Transverse colon (tissue), 4 donors: ENCODE measurements at places on chromosomes 4 and X. TPM values are rescaled to one million over a fixed set of nuclear protein-coding genes. Genes with fewer than 3 reads are reported as not detected.
A peak's percentile ranks its signal among the peaks of the same experiment; 100 is the strongest.

Gene NXF3
- 2.0 TPM for total RNA-seq

GRCh38 chrX:108224218-108224617 is 132.6 kb downstream of the ATG4A start:
- no peaks in the 10 kb centered on the region for H3K27me3 ChIP-seq
- no peaks in the 10 kb centered on the region for H3K4me1 ChIP-seq
- no peak overlapping the region for H3K4me3 ChIP-seq
- H3K27ac ChIP-seq, result no peak overlapping the region
- H3K36me3 ChIP-seq, result no peaks in the 10 kb centered on the region

GRCh38 chrX:69551421-69552009 is 47.4 kb downstream of the NALF2 start:
- DNase-seq, result no peak
- H3K27ac ChIP-seq, result no peak overlapping the region
- H3K4me1 ChIP-seq, result no peaks in the 10 kb centered on the region
- no peaks in the 10 kb centered on the region for H3K36me3 ChIP-seq
- no peak overlapping the region for H3K4me3 ChIP-seq

DNA sequence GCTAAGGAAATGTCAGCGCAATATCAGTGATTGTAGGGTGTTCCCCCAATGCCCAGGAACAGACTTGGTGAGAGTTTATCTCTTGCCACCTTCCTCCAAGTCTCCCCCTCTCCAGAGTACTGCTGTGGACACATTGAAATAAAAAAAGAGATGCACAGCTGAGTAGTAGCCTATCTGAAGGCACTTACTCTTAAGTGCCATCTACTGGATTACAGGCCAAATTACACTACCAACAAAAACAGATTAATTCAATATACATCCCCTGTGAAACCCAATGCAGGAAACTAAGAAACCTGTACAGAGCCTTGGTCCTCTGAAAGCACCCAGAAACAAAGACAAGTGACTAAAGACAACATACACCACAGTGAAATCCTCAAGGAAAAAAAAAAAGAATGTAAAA is 460.3 kb downstream of the ZIC3 start:
- DNase-seq, result no peak
- no peaks in the 10 kb centered on the region for H3K36me3 ChIP-seq
- H3K4me1 ChIP-seq, result no peaks in the 10 kb centered on the region
- H3K4me3 ChIP-seq, result no peak overlapping the region

GRCh38 chr4:159722052-159722451 is 619.2 kb downstream of the RAPGEF2 start:
- DNase-seq, result no peak
- no peak overlapping the region for H3K4me3 ChIP-seq
- H3K27ac ChIP-seq, result no peak overlapping the region
- H3K27me3 ChIP-seq, result no peaks in the 10 kb centered on the region
- no peaks in the 10 kb centered on the region for H3K4me1 ChIP-seq
- no peaks in the 10 kb centered on the region for H3K36me3 ChIP-seq

Gene UGT2B11
- total RNA-seq, result not detected

DNA sequence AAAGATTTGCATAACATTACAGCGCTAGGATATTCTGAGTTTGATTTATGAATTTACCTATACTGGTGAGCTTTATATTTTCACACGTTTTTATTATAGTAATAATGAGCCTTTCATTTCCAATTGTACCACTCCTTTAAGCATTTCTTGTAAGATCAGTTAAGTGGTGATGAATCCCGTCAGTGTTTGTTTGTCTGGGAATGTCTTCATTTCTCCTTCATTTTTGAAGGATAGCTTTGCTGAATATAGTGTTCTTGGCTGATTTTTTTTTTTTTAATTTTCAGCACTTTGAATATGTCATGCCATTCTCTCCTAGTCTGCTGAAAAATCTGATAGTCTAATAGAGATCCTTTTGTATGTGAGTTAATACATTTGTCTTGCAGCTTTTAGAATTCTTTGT is 70.1 kb downstream of the IL15 start:
- no peak for DNase-seq
- H3K4me1 ChIP-seq, result no peaks in the 10 kb centered on the region
- no peaks in the 10 kb centered on the region for H3K27me3 ChIP-seq
- H3K27ac ChIP-seq, result no peak overlapping the region

DNA sequence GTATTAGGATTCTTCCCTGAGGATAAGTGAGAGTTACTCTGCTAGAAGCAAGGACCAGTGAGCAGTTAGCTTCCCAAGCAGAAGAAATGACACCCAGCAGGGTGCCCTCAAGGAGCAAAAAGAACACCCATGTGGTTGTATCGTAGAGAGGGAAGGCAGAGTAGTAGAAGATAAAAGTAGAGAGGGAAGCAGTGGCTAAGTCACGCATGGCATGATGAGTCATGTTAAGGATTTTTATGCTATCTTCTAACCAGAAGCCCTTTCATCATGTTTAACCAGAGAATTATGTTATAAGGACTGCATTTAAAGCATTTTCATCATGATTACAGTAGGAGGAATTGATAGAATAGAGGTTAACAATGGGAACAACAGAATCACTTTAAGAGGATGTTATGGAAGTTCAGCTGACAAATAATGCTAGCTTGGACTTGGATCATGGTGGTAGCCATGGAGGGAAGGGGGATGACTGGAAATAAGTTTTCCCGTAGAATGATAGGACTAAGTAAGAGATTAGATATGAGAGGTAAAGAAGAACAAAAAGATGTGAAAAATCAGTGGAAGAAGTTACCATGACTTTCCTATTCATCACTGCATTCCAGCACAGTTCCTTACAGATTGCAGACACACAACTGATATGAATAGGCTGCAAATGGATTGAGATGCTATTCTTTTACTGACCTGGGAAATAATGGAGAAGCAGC is 383.5 kb upstream of the INTU start:
- H3K36me3 ChIP-seq, result no peaks in the 10 kb centered on the region
- no peak overlapping the region for H3K27ac ChIP-seq
- H3K27me3 ChIP-seq, result no peaks in the 10 kb centered on the region
- no peak overlapping the region for H3K4me3 ChIP-seq
- DNase-seq, result no peak

DNA sequence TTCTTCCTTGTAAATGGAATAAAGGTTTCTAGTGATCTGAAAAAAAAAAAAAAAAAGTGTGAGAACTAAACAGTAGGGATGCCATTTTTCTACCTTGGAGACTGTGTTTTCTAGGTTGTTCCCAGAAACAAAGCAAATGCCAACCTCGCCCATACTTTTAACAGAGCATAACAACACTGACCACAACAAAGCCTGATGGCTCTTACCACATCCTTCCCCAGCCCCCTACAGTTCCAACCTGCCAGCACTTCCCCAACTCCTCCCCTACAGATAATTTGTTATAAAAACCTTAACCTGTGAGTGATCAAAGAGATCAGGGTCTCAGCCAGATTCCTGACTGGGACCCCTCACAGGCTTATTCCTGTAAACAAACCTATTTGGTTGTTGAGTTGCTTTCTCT is 940.0 kb downstream of the SH3BGRL start:
- no peaks in the 10 kb centered on the region for H3K36me3 ChIP-seq
- no peaks in the 10 kb centered on the region for H3K4me1 ChIP-seq
- DNase-seq, result no peak
- no peak overlapping the region for H3K4me3 ChIP-seq
- no peak overlapping the region for H3K27ac ChIP-seq

GRCh38 chr4:145528601-145529000 is 46.9 kb downstream of the SMAD1 start:
- H3K27ac ChIP-seq, result no peak overlapping the region
- DNase-seq, result no peak
- H3K4me3 ChIP-seq, result no peak overlapping the region
- H3K27me3 ChIP-seq, result no peaks in the 10 kb centered on the region

- no peak overlapping the region for H3K4me3 ChIP-seq
- no peak for DNase-seq
- H3K27me3 ChIP-seq, result peaks cover 7% of the 10 kb centered on the region
- H3K4me1 ChIP-seq, result no peaks in the 10 kb centered on the region
Observed at GRCh38 chrX:139972113-139972512, 6.8 kb upstream of the CXorf66 start.

Gene ARR3
- 1.5 TPM for total RNA-seq

- no peak for DNase-seq
- no peak overlapping the region for H3K27ac ChIP-seq
- no peaks in the 10 kb centered on the region for H3K27me3 ChIP-seq
- no peaks in the 10 kb centered on the region for H3K36me3 ChIP-seq
Observed at GRCh38 chr4:34293459-34293858, 1950.9 kb downstream of the ARAP2 start.

Gene MSANTD1
- total RNA-seq, result 0.80 TPM

DNA sequence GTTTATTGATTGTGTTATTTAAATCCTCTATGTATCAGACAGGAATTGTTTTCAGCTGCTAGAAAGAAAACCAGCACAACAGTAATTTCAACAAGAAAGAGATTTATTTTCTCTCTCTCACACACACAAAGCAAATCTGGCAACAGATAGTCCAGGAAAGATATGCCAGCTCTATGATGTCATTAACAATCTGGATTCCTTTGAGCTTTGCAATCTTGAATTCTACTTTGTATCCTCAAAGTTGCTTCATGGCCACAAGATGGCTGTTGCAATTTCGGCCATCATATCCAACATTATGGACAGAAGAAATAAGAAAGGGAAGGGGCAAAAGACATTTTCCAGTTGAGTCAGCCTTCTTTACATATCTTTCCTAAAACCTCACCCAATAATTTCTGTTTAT is 19.8 kb upstream of the FMR1 start:
- H3K4me1 ChIP-seq, result no peaks in the 10 kb centered on the region
- no peaks in the 10 kb centered on the region for H3K27me3 ChIP-seq
- H3K36me3 ChIP-seq, result no peaks in the 10 kb centered on the region
- H3K4me3 ChIP-seq, result no peak overlapping the region

DNA sequence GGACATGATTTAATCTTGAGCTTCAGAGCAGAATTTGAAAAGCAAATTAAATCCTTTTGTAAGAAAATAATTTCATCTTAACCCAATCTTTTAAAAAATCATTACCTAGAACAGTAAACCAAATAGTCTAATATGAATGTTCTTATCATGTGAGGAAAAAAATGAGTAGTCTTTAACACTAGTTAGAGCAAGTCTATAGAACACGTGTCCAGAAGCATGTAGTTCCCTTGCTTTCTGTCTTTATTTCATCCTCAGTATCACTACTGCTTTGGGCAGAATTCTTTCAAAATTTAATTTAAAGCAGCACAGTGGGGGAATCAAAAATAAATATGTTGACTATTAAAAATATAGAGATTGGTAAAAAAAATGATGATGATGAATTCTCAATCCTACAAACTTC is 2.1 kb downstream of the RBM47 start:
- no peaks in the 10 kb centered on the region for H3K36me3 ChIP-seq
- peak overlapping the region; percentile 93 for H3K27ac ChIP-seq
- H3K27me3 ChIP-seq, result peaks cover 6% of the 10 kb centered on the region
- H3K4me1 ChIP-seq, result peaks cover 47% of the 10 kb centered on the region
- no peak for DNase-seq

Gene FATE1
- total RNA-seq, result not detected

DNA sequence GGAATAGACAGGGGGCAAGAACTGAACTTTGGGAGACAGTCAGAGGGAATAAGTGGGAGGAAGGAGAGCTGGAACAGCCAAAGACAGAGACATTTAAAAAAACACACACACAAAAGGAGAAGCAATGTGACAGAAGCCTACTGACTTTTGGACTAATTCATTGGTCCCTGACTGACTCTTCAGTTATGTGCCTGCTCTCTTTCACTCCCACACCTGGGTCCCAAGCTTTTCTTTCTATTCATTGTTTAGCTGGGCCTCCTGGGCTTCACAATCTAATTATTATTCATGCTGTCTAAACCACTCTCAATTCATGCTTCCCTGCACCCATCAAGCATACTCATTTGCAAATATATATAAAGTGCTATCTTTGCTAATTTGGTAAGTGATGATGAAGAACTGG is 139.2 kb upstream of the IRS4 start:
- no peaks in the 10 kb centered on the region for H3K36me3 ChIP-seq
- no peak overlapping the region for H3K4me3 ChIP-seq
- H3K4me1 ChIP-seq, result no peaks in the 10 kb centered on the region
- DNase-seq, result no peak

Gene NOCT
- total RNA-seq, result 14.6 TPM

Gene DMRTC1
- not detected for total RNA-seq

DNA sequence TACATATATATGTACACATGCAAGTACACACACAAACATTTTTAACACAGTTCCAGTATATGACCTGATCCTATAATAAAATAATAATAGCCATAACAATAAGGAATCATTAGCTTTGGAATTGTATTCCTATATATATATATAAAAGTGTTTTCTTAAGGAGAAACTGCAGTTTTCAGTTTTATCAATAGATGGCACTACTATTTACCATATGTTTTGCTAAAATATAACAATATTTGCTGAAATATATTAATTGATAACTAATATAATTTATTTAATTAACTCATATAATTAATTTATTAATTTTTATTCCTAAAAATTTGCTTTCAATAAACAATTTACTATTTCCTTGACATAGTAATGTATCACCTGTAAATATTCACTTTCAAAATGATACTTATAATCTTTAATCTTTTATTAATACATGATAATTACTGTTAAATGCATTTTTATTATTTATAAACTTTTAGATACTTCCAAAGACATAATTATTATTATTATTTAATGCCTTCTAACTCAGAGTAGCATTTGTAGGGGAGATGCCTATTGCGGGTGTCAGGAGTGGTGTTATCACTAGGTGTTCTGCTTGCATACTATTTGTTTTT is 599.5 kb downstream of the FSTL5 start:
- DNase-seq, result no peak
- no peaks in the 10 kb centered on the region for H3K27me3 ChIP-seq
- no peak overlapping the region for H3K4me3 ChIP-seq
- H3K27ac ChIP-seq, result no peak overlapping the region

- DNase-seq, result no peak
- no peaks in the 10 kb centered on the region for H3K4me1 ChIP-seq
- no peaks in the 10 kb centered on the region for H3K27me3 ChIP-seq
- H3K4me3 ChIP-seq, result no peak overlapping the region
- H3K36me3 ChIP-seq, result no peaks in the 10 kb centered on the region
Observed at GRCh38 chrX:150627957-150628356, 59.5 kb downstream of the MTM1 start.

DNA sequence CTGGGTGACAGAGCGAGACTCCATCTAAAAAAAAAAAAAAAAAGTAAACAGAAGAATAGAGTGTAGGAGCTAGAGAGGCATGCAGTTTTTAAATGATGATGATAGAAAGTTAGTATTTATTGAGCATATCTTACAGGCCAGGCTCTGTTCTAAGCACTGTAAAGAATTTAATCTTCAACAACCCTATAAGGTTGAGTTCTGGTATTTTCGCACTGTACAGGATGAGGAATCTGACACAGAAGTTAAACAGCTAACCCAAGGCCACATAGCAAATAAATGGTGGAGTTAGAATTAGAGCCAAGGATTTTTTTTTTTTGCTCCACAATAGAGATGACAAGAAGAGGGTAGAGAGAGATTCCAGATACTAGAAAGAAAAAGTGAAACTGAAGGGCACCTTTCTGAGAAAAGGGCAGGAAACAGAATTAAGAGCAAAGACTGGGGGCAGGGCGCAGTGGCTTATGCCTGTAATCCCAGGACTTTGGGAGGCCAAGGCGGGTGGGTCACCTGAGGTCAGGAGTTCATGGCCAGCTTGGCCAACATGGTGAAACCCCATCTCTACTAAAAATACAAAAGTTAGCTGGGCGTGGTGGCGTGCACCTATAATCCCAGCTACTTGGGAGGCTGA is 56.1 kb downstream of the KLHL5 start:
- no peaks in the 10 kb centered on the region for H3K36me3 ChIP-seq
- no peak overlapping the region for H3K27ac ChIP-seq
- no peaks in the 10 kb centered on the region for H3K4me1 ChIP-seq
- no peaks in the 10 kb centered on the region for H3K27me3 ChIP-seq

- H3K4me1 ChIP-seq, result no peaks in the 10 kb centered on the region
- no peak overlapping the region for H3K4me3 ChIP-seq
- no peaks in the 10 kb centered on the region for H3K27me3 ChIP-seq
Observed at GRCh38 chr4:58936436-58936835, 1826.3 kb upstream of the IGFBP7 start.

- peak; percentile 12 for DNase-seq
- no peaks in the 10 kb centered on the region for H3K36me3 ChIP-seq
- H3K4me1 ChIP-seq, result no peaks in the 10 kb centered on the region
- no peak overlapping the region for H3K4me3 ChIP-seq
Observed at GRCh38 chr4:153022241-153022715, 86.2 kb downstream of the FHDC1 start.
